ENCODE measurements at places on chromosomes 7 and 10. TPM values are rescaled to one million over a fixed set of nuclear protein-coding genes. Genes with fewer than 3 reads are reported as not detected.

Gene MYO1G
- 0.02 TPM for polyA plus RNA-seq

Gene KCNH2
- polyA plus RNA-seq: 2.1 TPM

Gene GPC2
- polyA plus RNA-seq: 5.7 TPM

Gene SFXN2
- 6.9 TPM for polyA plus RNA-seq

Gene SPDYE1
- polyA plus RNA-seq: not detected

Gene SFTPD
- polyA plus RNA-seq: not detected

Gene ATG9B
- polyA plus RNA-seq: 1.1 TPM

Gene GHRHR
- not detected for polyA plus RNA-seq

Gene CLRN3
- polyA plus RNA-seq: not detected

Gene TBC1D12
- 1.8 TPM for polyA plus RNA-seq

Gene C10orf105
- not detected for polyA plus RNA-seq

Gene PDLIM1
- polyA plus RNA-seq: 179 TPM

Gene ZC3HAV1L
- 7.4 TPM for polyA plus RNA-seq

Gene OPN4
- polyA plus RNA-seq: not detected

Gene SCIN
- polyA plus RNA-seq: 0.05 TPM
